ENCODE measurements at places on chromosomes 7 and 10. TPM values are rescaled to one million over a fixed set of nuclear protein-coding genes. Genes with fewer than 3 reads are reported as not detected.

DNA sequence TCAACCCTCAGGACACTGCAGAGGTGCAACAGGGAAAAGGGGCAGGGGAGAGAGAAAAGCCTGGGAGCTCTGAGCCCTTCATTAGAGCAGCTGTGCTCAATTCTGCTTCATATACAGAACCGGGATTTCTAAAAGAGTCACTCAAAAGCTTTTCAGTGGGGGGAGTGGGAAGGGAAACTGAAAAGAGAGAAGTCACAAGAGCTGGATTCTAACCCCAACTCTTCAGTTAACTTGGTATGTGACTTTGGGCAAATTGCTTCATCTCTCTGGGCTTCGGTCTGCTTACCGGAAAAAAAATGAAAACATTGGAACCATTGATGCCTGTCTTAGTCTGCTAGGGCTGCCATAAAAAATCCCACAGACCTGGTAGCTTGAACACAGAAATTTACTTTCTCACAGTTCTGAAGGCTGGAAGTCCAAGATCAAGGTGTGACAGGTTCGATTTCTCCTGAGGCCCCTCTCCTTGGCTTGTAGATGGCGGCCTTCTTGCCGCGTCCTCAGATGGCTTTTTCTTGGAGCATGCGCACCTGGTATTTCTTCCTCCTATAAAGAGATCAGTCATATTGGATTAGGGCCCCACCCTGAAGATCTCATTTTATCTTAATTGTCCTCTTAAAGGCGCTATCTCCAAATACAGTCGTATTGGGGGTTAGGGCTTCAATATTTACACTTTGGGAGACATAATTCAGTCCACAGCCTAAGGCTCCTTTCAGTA lies 118.3 kb upstream of the KMT2E start:
- no peak for DNase-seq

- DNase-seq, result no peak
Observed at GRCh38 chr7:80240265-80241025, 105.8 kb downstream of the GNAI1 start.

DNA sequence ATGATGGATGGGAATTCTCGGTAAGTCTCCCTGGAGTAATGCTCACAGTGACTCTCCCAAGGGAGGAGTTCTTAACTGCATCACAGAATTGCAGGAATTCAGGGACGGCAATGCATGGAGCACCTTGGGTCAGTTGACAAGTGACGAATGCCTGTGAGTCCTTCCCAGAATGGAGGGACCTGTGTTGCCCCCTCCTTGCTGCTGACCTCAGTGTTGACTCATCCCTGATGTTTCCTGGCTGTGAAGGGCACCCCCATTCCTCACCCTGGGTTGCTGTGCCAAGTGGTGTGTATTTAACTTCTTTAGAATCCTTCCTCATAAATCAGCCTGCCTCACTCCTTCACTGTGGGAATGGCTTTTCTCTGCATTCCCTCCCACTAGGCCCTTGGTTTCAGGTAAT lies 98.9 kb downstream of the LRMDA start:
- DNase-seq, result no peak

DNA sequence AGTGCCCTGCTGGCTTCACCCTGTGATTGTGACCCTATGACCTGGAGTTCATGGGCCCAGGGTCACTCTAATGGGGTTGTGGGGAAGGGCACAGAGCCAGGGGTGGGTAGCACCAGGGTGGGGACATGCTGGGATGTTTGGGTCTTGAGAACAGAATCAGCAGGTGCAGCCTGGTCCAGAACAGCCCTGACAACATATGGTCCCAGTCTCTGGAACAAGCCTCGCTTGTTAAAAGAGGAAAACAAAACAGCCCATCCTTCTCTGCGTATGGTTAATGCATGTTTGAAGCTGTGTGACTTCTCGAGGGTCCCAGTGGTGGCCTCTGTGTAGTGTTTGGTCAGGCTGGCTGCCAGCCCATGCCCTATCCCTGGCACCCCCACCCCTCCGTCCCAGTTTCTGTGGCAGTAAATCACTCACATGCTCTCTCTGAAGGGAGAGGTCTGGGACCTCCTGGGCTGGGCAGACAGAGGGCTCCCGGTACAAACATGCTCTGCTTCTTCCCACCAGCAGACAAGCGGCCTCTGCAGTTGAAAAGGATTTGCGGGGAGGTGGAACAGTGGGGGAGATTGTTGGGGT lies 79.4 kb downstream of the FAM241B start:
- no peak for DNase-seq

DNA sequence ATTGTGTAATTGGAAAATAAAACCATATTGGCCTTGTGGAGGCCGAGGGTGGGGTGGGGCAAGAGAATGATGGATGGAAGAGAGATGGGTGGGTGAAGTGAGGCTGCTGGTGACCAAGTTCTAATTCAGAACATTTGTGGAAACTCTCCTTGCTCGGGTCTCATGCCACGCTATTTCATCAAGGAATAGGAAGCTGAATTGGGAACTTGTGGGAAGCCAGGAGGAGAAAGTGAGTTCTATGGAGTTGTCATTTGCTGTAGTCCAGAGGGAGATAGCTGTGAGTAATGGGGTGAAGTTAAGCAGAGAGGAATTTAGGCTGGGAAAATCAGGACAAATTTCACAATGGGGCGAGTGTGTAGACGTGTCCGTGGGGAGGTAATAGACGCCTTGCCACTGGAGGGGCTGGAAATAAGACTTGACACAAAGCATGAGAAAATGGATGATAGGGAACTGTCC lies 339.2 kb downstream of the LRMDA start:
- DNase-seq, result peak; percentile 34

DNA sequence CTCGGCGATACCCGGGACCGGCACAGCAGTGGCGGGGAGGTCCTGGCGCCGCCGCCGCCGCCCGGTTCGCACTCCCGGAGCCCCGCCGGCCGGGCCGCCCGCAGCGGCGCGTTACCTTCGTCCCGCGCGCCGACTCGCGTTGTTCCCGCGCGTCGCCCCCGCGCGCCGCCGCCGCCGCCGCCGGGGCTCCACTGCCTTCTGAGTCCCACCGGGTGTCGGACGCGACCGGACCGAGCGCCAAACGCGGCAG lies at the start of gene EZH2:
TSS of gene EZH2 (minus strand) at position 243 of the 250 bp plus-strand sequence. CDS start 36,993 bp downstream, outside the sequence.
- DNase-seq, result no peak

DNA sequence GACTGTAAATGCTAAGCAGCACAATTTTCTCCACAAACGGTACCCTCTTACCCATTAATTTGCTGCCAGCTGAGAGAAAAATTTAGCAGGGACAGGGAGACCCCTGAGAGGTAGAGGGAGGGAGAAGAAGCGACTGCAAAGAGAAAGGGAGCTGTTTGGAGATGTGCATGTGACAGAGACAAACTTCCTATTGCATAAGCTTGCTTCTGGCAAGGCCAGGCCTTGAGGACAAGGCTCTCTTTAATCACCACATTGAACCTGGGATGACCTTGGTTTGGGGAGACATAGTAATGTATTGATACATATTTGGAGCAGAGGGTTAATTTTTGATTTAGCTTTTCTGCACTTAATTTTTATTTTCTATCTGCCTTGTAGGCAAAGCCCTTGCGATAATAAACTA lies 31.1 kb upstream of the HIBADH start:
- no peak for DNase-seq

DNA sequence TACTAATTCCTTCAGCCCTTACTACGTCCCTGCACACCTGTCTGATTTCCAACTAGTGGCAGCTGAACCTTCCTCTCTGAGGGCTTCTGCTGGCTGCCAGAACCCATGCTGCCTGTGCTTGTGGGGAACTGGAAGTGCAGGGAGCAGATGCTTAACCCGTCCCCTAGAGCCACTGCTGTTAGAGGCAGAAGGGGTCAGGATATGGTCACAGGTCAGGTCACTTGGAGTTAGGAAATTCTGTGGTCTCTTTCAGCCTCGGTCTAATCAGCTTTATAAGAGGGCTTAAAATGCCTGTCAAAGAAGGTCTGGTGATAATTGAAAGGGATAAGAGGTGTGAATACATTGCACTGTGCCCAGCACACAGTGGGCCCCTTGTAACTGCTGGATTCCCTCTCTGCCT lies 82.0 kb downstream of the PLPP4 start:
- no peak for DNase-seq

DNA sequence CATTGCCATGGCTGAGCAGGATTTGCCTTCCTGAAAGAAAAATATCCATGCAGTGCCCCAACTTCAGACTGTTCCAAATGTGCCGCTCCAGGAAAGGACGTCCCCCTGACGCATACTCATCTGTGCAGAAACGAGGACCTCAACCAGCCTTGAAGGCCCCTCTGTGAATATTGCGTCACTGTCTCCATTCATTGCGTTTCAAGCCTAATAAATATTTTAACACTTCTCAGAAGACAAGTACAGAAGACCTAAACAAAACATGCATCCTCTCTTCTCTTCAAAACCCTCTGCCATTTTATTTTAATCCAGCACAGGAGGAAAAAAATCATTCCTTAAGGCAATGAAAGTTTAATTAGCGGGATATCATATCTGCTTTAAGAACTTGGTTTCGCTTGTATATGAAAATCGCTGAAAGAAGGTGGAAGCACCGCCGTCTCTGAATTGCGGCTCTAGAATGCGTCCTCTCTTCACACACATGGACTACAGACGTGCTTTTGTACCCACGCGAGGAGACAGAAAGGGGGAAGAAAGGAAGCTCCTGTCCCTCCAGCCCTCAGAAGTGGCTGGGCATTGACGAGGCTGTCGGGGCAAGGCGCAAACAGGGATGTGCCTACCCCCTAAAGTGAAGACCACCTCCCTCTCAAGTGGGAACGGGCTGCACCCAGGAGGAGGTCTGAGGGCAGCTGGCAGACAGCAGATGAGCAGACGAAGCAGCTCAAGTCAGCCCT lies 36.8 kb downstream of the RGS10 start:
- DNase-seq, result no peak

DNA sequence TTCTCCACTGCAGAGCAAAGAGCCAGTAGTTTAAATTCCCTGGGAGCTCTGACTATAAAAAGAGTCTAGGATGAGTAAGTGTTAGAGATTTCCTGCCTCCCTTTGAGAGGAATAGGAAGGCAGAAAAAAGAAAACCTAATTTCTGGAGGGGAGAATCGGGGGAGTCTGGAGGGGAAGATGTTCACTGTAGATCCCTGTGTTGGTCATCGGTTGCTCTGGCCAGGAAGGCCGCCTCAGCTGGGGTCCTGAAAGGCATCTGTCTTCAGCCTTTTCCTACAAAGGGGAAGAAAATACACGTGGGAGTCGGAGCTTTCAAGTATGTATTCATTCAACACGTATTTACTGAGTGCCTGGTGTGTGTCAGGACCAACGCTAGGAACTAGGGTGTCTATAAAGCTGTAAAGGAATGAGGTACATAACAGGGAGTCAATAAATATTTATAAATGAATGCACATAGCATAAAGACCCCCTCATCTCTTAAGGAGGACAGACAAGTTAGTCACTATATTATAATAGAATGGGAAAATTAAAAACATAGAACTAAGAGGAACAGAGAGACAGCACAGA lies 101.1 kb downstream of the ICA1 start:
- DNase-seq, result no peak

GRCh38 chr7:2670720-2671391 lies 17.1 kb upstream of the AMZ1 start:
- DNase-seq, result no peak

- no peak for DNase-seq
Observed at GRCh38 chr10:118307859-118308258, 34.3 kb downstream of the FAM204A start.

GRCh38 chr7:99021941-99022560 lies 121.9 kb downstream of the SMURF1 start:
- DNase-seq, result no peak

- no peak for DNase-seq
Observed at GRCh38 chr10:33698033-33698432, 363.6 kb upstream of the NRP1 start.

SPDYE9 gene
- polyA plus RNA-seq, result 1.9 TPM

IDI2 gene
- polyA plus RNA-seq, result not detected

OR2A5 gene
- not detected for polyA plus RNA-seq

PITX3 gene
- polyA plus RNA-seq, result 25.3 TPM
